ENCODE measurements at places on chromosomes 12 and 14.

GRCh38 chr14:70004791-70005190, 125.6 kb downstream of the SMOC1 start:
- DNase-seq = no peak

DNA sequence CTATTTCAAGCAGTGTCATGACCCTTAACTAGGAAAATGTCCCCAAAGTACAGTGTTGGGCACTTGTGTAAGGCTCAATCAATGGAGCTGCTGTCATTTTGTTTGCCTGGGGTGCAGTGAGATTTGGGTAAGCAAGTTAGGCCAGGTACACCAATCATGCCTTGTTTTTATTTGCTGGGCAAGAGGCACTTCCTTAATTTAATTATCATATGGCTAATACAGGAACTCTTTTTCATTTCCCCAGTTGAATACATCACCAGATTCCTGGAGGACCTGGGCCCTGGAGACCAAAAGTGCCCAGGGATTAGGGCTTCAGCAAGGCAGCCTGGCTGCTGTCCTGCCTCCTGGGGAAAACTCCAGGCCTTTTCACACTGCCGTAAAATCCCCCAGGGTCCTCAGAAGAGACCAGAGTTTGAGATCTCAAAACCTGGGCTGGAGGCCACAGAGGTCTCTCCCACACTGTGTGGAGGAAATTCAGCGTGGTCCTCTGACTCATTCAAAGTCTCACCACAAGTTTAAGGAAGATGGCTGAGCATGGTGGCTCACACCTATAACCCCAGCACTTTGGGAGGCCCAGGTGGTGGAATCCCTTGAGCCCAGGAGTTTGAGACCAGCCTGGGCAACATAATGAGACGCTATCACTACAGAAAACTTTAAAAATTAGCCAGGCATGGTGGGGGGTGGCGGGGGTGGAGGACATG, 28.4 kb upstream of the FOXN3 start:
- DNase-seq = no peak

DNA sequence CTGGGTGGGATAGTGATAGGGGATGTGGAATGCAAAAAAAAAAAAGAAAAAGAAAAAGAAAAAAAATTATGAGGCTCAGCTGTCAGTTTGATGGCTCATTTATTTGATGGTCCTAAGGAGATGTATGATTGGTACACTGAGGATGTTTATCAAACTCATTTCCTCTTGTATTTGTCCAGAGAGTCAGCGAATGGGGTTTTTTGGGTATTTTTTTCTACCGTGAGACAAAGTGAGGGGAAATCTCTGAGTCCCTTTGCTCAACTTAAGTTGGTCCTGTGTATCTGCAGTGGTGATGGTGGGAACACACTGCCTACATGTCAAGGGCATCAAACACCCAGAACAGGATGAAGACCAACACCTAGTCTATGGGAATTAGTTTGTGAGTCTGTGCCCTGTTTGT, 176.9 kb upstream of the HIF1A start:
- DNase-seq = no peak

GRCh38 chr14:32588448-32589320, 259.6 kb downstream of the AKAP6 start:
- DNase-seq = peak; percentile 65

GRCh38 chr14:101174980-101175606, 271.6 kb upstream of the RTL1 start:
- no peak for DNase-seq

GRCh38 chr12:95115641-95116040, 42.2 kb upstream of the NR2C1 start:
- no peak for DNase-seq

DNA sequence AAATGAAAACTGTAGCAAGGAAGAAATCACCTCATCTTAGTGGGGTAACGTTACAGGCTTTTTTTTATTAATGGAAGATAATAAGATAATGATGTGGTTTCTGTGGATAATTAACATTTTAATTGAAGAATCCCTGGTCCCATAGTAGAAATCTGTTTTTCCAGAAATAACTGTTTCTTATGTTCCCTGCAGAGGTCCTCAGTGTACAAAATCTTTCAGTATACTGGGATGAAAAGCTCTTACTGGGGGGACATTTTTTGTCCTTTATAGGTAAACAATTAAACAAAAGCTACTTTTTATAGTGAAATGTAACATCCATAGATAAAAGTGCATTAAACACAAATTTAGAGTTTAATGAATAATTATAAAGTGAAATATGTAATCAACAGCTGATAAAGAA, 312.2 kb downstream of the ATXN7L3B start:
- no peak for DNase-seq

GRCh38 chr14:93861836-93862235, 65.3 kb upstream of the FAM181A start:
- no peak for DNase-seq

DNA sequence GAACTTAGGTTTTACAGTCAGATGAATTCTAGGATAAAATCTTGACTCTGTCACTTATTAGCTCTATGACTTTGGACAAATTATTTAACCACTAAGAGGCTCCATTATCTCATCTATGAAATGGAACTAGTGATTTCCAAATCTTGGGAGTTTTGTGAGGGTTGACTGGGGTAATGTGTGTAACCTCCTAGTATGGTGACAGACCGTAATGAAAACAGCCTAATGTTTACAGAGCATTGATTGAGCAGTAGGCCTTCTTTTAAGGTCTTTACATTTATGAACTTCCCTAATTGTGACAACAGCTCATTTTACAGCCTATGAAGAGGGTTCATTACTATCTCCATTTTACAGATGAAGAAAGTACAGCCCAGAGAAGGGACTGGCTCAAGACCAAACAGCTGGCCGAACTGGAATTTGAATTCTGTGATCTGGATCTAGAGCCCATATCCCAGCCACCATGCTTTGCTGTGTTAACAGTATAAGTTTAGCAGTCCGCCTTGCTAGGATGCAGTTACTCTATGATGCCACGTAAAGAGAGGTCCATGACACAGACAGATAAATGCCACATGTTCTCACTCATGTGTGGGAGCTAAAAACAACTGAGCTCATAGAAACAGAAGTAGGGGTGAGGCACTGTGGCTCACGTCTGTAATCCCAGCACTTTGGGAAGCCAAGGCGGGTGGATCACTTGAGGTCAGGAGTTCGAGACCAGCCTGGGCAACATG, 9.1 kb upstream of the FBXL14 start:
- no peak for DNase-seq

DNA sequence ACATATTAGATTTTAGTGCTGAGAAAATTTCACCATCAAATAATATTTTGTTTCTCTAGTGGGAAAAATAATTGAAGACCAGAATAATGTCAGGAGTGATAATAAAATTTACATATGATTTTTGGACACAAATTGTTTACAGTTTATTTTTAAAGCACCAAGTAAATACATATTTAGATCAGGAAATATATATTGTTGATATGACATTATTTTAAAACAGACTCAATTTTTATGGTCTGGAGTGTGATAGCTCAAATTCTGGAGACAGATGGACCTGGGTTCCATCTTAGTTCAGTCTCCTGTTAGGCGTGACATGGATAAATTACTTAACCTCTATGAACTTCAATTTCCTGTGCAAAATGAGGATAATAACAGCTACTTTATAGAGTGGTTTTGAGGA, 135.4 kb downstream of the TPH2 start:
- no peak for DNase-seq

DNA sequence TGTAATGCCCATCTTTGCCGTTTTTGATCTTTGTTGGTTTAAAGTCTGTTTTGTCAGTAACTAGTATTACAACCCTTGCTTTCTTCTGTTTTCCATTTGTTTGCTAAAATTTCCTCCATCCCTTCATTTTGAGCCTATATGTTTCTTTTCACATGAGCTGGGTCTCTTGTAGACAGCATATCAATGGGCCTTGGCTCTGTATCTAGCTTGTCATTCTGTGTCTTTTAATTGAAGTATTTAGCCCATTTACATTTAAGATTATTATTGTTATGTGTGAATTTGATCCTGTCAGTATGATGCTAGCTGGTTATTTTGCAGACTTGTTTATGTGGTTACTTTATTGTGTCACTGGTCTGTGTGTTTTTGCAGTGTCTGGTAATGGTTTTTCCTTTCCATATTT, 913.2 kb downstream of the TRHDE start:
- DNase-seq = no peak

DNA sequence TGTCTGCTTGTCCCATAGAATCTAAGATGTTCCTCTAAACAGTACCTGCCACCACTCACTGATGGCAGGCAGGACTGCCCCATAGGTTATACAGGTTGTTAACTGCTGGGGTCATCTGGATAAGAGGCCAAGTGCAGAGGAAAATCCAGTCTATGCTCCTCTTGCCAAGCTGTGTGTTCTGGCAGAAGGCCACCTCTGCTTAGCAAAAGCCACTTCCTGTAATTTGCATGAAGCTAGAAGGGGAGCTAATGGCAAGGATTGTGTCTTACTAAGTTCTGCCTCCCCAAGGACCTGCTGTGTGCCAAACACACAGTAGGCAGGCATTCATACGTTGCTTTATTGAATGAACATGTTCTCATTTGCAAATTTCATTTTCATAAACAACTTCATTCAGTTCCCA, 445.4 kb downstream of the BCL11B start:
- DNase-seq = no peak

GRCh38 chr12:685388-685787, 22.1 kb upstream of the NINJ2 start:
- DNase-seq = no peak

DNA sequence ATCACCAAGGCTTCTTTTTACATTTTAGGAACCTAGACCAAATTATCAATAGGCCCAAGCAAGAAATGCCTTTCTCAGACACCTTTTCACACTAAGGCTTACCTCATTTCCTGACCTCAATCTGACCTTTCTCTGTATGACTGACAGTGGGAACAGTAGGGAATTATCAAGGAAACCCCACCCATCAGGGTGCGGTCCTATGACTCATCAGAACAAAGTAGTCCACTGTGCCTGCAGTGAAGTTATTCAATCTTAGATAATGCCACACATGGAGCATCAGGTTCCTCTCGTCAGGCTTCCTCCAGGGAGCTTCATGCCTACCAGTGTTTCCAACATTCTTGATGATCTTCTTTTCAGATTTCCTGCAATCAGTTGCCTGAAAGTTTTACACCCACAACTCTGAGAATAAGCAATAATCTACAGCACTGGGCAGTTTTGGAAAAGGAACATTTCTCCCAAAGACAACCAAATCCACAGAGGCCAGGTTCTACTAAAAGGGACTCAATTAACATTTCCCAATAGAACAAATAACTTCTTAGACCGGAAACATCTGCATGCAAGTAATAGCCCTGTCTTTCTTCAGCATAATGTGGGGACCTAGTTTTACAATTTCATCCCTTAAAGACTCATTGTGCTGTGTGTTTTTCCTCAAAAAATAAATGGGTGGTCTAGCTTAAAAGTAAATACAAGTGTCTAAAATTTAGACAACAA, 35.9 kb upstream of the TMTC2 start:
- no peak for DNase-seq

- DNase-seq = no peak
Observed at GRCh38 chr12:52794479-52795331, 1.2 kb downstream of the KRT3 start.

- no peak for DNase-seq
Observed at GRCh38 chr14:51929166-51929565, 60.2 kb upstream of the RTRAF start.

GRCh38 chr14:71549421-71550050, 382.7 kb upstream of the RGS6 start:
- no peak for DNase-seq

DNA sequence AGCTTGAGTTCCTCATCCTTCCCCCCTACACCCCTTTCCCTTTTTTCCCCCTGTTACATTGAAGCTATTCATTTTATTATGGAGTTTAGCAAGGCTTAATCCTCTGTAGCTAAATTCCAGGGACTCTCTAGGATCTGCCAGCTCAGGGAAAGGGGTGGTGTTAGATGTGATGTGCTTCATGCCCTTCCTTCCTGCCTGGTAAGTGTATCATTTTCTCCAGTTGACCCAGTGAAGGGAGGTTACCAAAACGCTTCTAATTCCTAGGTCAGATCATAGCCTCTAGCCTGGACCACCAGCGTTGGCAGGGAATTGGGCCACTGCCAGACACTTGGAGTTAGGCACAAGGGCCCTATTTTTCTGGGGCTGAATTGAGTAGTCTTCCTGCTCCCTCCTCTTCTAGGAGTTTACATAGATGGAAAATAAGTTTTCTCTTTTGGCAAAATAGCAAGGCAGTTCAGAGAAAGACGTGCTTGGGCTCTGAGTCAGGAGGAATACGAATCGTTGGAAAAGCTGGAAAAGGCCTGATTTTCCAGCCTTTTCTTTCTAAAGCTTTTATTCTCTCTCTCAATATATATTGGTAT, 88.3 kb downstream of the NPAS3 start:
- no peak for DNase-seq

DNA sequence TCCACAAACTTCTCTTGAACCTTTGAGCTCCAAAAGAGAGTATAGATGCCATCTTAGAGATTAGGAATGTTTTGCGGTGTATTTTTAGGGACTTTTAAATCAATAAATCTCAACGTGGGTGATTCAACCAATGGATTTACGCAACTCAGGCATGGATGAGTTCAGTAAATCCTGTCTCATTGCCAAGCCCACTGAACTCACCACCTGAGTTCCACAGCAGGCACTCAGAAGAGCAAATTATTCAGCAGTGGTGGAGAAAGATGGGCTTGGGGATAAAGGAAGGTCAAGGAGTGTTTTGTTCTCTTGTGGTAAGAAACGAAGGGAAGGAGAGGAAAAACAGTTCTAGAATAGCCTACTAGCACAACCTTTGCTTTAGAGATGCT, 68.7 kb upstream of the HMGA2 start:
- DNase-seq = no peak

- peak; percentile 65 for DNase-seq
Observed at GRCh38 chr12:121579190-121579791, 1.5 kb downstream of the KDM2B start.

- no peak for DNase-seq
Observed at GRCh38 chr12:66045506-66045905, 85.0 kb downstream of the LLPH start.

GRCh38 chr12:103677905-103678304, 90.8 kb downstream of the STAB2 start:
- DNase-seq = no peak

DNA sequence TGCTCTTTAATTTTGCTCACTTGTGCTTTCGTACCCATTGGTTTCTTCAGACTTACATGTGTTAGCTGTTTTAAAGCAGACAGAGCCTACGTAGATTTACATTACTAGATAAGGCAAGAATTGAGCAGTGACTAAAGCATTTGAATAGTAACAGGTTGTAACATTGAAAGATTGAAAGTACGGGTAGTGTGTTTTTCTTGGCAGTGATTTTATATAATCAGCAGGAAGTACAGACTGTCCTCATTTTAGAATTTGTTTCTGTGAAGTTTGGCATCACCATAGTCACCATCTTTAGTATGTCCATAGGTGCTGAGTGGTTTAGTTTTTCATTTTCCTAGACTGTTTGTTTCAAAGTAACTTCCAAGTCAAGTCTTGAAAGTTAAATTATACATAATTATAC, 14.0 kb downstream of the RTRAF start:
- DNase-seq = no peak

DNA sequence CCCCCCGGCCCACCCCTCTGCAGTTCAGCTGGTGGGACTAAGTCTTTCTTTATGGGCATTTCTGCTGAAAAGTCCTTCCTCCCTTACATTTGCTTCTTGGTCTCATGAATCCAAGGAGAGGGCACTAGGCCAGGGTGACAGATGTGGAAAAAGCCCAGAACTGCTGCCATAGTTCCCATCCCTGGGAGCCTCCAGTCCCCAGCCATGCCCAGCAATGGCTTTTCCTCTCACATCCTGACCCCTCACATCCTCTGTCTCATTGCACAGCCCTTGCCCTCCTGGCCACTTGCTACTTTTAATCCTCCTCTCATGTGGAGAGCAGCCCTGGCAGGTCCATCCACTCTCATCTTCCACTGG, 122.5 kb downstream of the ZFP36L1 start:
- DNase-seq = no peak
